ENCODE measurements at places on chromosomes 2 and 18.

DNA sequence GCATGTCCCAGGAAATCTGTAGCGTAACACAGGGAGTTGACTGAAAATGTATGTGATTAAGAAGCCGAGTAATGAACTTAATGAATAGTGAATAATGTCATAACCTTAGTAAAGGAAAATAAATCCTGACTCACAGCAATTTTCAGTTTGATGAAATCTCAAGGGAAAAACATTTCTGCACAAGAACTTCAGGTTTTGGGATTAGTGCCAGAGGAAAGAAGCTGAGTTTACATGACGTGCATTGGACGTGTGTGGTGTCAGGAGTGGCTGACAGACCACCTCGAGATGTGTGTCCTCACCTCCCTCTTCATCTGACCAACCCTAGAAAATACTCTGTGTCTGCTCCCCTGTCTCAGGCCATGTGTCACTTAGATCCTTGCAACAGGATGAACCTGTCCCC is 39.1 kb downstream of the VWA3B start:
- peak; percentile 13 for DNase-seq

DNA sequence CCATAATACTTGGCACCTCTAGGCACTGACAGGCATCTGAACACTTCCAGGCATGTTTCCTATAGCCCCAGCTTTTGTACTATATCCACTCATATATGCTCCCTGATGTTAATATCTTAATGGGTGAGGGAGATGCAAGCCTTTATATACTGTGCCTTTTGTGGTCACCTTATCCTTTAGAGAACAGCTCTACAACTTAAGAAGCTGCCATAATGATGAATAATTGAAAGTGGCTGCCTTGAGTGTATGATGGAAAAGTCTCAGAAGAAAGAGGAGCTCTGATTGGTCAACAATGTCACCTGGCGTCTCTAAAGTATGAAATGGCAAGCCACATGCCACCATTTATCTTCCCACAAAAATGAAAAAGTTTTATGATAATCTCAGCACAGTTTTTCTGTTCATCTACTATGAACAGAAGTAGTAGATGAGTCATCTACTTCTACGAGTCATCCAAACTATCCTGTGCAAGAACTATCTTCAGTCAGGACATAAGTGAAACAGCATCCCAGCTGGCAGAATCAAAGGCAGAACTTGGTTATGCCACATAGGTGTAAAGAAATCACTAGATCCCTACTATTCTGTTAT is 997.9 kb upstream of the CELF4 start:
- DNase-seq: no peak

GRCh38 chr2:201448701-201449100 is 2.6 kb downstream of the TRAK2 start:
- DNase-seq: no peak

- DNase-seq: peak; percentile 90
Observed at GRCh38 chr2:119960821-119961220, 52.1 kb upstream of the EPB41L5 start.

DNA sequence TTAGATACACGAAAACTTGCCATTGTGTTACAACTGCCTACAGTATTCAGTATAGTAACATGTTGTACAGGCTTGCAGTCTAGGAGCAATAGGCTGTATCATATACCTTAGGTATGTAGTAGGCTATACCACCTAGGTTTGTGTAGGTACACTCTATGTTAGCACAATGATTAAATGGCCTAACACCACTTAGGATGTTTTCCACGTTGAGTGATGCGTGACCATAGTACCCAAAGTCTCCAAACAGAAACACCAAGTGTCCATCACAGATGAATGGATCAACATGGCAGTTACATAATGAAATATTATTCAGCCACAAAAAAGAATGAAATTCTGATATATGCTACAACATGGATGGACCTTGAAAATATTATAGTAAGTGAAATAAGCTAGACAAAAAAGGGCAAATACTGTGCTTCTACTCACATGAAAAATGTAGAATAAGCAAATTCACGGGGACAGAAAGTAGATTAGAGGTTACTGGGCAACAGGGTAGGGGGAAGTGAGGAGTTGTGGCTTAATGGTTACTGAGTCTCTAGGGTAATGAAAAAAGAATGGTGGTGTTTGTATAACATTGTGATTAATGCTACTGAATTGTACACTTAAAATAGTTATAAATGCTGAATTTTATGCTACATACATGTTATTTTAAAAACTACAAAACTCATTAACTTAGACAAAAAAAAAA is 62.6 kb downstream of the TMEM131 start:
- DNase-seq: no peak

DNA sequence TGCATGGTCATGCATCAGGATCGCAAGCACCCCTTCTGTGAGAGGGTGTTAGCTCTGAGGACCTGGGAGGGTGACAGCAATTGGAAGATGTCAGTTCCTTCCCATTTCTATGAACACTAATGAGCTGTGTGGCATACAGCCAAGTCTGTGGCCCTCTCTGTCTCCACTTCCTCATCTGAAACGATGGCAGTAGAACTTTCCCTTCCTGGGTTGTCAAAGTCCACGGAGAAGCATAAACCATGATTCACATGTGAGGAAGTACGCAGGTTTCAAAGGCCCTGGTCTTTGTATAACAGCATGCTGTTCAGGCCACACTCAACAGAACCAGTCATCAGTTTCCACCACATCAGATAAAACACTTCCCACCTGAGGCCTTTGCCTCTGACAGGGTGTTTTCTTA is 167.4 kb upstream of the RAB6C start:
- DNase-seq: no peak

- no peak for DNase-seq
Observed at GRCh38 chr2:12254280-12254860, 462.4 kb upstream of the TRIB2 start.

DNA sequence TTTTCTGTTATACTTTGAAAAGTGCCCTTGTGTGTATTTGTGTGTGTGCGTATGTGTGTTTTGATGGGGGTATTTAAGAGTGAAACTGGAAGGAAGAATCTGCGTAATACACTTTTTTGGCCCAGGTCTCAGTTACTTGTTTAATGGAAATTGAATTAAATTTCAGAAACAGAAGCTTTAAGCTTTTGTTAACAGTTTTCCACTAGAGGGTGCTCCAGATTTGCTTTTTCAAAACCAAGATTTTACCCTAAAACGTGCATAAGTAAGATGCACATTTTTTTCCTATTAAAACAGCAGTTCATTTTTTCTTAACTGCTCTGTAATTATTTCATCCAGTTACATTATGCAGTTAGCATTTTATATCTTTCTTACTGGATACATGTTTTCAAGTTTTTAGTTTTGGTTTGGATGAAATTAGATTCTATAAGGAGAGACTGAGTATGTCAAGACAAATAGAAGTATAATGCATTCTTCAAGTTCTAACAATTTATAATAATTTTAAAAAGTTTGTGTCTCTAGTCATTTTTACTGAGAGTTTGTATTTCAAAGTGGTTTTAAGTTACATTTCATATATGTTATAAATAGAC is 97.2 kb downstream of the PIK3C3 start:
- peak; percentile 31 for DNase-seq

DNA sequence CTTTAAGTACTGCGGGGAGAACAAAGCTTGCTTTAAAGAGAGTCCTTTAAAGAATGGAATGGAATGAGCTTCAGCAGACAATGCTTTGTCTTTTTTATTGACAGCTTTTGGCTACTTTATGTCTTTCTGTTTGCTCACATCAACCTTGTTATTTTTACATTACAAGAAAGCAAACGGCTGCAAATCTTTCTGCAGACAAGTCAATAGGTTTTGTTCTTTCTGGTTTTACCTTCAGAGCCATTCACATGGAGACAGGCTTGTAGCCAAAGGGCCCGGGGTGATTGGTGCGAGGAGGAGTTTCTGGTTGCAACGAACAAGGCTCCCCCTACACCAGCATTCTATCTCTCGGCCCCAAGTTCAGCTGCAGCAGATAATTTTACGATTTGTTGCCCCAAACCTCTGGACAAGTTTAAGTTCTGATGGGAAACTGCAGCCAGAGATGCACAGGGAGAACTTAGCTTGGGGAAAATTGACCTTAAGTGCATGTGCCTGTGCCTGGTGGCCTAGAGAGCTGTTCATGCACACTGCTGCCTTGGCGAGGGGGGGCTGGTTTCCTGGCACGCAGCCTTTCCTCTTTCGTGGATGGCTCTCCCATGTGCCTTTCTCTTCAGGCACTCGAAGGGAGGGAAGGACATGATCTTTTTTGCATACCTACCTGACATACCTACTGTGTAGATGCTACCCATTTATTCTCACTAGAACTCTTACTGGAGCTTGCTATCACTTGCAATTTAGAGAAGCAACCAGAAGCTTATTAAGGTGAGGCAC is 543.2 kb downstream of the DCDC2C start:
- DNase-seq: no peak

DNA sequence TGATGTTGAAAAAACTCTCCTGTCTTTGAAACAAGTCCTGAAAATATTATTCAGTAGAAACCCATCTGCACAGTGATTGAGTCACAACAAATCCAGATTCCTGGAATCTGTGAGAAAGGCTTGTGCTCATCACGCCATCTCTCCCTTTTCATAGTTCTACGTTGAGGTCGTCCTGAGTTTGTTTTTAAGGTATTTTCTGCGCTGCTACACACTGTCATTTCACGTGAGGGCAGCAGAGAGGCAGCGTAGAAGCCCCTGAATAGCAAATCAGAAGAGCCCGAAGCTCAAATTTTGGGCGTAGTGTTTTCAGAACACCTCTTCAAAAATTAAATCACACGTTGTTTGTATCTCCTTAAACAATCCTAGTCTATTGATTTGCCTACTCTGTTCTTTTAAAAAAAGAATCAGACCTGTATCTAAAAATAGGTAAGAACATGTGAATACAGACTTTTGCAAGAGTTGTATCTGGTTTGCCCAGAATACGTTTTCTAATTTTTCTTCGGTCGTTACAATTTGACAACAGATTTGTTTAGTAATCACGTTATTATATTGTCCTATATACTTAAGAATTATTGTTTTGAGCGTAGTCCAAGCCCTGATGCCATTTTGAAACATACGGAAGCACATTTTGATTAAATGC is 61.6 kb upstream of the SLC38A11 start:
- DNase-seq: peak; percentile 72

GRCh38 chr2:54285451-54285850 is 29.4 kb upstream of the TSPYL6 start:
- DNase-seq: no peak
